ENCODE measurements at places on chromosomes 3 and 15. TPM values are rescaled to one million over a fixed set of nuclear protein-coding genes. Genes with fewer than 3 reads are reported as not detected.

DNA sequence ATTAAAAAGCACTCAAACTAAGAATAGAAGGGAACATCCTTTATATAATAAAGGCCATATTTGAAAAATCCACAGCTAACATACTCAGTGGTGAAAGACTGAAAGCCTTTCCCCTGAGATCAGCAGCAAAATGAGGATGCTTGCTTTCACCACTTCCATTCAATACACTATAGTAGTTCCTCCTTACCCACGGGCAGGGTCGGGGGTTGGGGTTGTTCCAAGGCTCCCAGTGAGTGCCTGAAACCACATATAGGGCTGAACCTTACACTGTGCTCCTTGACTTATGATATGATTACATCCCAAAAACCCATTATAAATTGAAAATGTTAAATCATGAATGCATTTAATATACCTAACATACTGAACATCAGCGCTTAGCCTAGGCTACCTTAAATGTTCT lies 37.7 kb downstream of the ALDH1L1 start:
- H3K36me3 ChIP-seq = no peaks in the 10 kb centered on the region
- peaks cover 15% of the 10 kb centered on the region for H3K27me3 ChIP-seq
- no peaks in the 10 kb centered on the region for H3K4me1 ChIP-seq
- H3K27ac ChIP-seq = no peak overlapping the region
- no peak overlapping the region for H3K4me3 ChIP-seq

DNA sequence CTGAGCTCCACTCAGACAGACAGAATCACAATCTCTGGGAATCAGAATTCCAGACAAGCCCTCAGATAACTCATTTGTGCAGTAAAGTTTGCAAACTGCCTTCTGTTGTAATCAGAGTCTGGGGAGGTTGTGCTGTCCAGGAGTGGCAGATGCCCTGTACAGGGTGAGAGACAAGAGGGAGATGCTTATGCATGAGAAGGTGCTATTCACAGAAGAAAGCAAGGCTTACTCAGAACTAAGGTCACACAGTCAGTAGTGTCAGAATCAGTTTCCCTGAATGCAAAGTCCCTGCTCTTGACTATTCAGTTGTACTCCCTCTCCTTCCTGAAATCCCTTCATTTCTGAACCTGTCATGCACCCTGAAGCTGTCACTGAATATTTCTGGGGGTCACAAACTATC lies 43.7 kb downstream of the SRPRB start:
- H3K36me3 ChIP-seq = no peaks in the 10 kb centered on the region
- DNase-seq = no peak
- H3K27me3 ChIP-seq = peaks cover 4% of the 10 kb centered on the region
- no peaks in the 10 kb centered on the region for H3K4me1 ChIP-seq

GRCh38 chr15:62352817-62353216 lies 187.7 kb upstream of the C2CD4B start:
- DNase-seq = no peak

DNA sequence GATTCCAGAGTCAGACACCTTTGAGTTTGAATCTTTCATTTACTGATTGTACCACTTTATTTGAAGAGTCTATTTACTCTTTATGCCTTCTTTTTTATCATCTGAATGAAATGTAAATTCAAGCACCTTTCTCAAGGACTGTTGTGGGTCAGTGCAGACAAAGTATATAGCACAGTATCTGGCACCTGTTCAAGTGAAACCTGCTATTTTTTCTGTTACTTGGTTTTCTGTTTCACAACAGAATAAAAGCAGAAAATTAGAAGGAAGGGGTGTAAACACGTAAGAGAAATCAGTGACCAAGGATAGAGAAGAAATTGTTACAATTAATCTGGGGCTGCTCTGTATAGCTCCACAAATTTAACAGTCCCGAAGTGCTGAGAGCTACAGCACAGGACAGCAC lies 357.4 kb downstream of the RSL24D1 start:
- no peak for DNase-seq
- no peaks in the 10 kb centered on the region for H3K27me3 ChIP-seq
- H3K4me3 ChIP-seq = no peak overlapping the region
- H3K36me3 ChIP-seq = no peaks in the 10 kb centered on the region

DNA sequence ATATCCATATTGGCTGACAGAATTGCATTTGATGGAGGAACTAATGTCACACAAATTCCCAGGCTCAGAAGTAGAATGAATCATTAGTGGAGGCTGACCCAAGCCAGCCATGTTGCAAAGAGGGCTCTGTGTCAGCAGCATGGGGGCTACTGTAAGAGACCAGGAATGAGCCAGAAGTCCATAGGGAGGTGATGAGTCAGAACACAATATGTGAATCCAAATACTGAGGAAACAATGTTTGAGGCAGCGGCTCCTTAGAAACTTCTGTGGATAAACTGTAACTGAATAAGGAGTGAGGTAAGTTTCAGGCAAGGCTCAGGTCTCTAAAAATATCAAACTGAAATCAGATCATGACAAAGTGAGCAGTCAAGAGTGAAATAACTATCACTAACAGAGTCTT lies 170.7 kb downstream of the WDR72 start:
- H3K4me3 ChIP-seq = no peak overlapping the region
- no peak for DNase-seq
- no peak overlapping the region for H3K27ac ChIP-seq
- H3K4me1 ChIP-seq = no peaks in the 10 kb centered on the region
- no peaks in the 10 kb centered on the region for H3K27me3 ChIP-seq

DNA sequence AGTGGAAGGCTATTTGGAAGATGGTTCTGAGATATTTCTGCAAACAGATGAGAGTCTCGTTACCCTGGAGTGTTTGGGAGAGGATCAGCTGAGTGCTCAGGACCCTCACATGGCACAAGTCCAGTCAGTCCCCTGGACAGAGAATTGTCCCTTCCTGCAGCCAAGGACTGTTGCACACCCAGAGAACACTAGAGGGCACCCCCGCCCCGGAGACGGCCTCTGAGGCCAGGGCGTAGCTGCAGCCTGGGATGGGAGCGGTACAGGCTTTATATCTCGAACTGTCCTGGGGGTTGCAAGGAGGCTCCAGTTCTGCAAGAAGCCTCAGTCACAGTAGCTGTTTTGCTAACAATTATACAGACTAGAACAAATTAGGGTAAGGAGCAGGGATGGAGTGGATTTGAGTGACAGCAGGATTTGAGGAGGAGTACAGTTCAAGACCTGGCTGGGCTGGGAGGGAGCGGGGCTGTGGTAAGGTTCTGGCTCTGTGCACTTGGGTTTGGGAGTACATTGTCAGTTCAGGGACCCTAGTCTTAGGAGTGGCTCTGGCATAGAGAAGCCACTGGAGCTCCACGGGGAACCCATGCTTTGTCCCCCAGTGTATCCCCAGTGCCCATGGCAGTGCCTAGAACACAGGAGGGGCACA lies 67.6 kb upstream of the HACD2 start:
- H3K4me3 ChIP-seq = no peak overlapping the region
- peak; percentile 84 for DNase-seq
- H3K27ac ChIP-seq = no peak overlapping the region
- H3K27me3 ChIP-seq = peaks cover 36% of the 10 kb centered on the region
- H3K4me1 ChIP-seq = no peaks in the 10 kb centered on the region

The ATP13A5 gene
- total RNA-seq = not detected

The NEIL1 gene
- 35.7 TPM for total RNA-seq

The STXBP5L gene
- total RNA-seq = 0.07 TPM

DNA sequence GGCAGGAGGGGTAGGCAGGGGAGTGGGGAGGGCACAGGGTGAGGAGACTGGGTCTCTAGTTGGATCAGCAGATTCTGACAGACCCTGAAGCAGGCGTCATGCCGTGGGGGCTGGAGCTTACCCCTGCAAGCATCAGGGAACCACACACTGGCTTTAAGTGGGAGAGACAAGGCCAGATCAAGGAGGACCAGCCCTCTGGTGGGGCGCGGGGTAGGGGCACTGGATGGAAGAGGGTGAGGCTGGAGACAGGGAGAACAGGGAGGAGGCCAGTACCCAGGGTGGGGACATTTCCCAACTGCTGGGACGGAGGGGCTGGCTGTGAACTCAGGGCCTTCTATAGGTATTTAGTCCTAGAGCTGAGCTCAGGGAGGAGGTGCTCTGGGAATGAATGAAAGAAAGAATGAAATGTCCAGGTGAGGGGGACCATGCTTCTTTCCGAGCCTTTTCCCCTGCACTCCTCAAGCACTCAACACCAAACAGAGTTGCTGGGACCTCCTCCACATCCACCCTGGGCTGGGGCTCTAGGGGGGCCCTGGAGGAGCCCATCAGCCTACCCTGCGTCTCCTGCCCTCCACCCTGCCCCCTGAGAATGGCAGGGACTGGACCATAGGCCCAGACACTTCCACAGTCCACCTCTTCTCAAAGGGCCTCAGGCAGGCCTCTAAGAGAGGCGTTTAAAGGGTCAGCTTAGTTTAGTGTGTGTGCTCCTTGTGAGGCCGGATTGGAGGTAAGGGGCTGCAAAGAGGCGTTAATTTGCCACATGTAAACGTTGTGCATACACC lies 49.0 kb upstream of the FGD5 start:
- H3K27ac ChIP-seq = no peak overlapping the region
- H3K4me3 ChIP-seq = no peak overlapping the region
- H3K27me3 ChIP-seq = no peaks in the 10 kb centered on the region
- H3K4me1 ChIP-seq = no peaks in the 10 kb centered on the region

DNA sequence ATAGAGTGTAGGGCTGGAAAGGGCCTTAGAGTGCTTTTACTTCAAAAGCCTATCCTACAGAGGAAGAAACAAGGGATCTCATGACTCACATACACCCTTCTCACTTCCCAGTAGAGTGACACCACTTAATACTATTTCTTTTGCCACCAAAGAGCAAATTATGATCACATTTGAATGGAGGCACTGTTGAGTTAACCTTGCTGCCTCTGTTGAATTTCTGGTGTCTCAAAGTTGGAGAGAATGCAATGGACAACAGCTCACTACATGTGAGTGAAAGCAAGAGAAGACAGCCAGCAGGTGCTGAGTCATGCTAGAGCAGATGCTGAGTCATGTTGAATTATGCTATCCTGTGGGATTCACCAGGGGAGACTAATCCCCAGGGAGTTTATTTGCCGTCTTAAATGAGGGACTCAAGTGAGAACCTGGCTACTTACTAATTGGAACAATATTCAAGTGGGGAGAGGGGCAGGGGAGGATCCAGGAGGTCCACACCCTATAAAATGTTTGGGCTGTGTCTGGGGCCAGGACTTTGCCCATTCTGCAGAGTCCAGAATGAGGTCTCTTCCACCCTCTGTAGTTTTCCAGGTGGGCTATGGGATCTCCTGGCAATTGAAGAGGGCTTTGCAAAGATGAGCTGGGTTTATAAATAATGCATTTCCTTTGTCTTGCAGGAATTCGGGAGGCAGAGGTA lies 35.8 kb downstream of the ST8SIA2 start:
- DNase-seq = peak; percentile 47
- no peak overlapping the region for H3K4me3 ChIP-seq
- H3K27ac ChIP-seq = no peak overlapping the region

- no peaks in the 10 kb centered on the region for H3K36me3 ChIP-seq
- H3K27ac ChIP-seq = no peak overlapping the region
- H3K27me3 ChIP-seq = no peaks in the 10 kb centered on the region
- H3K4me1 ChIP-seq = no peaks in the 10 kb centered on the region
- H3K4me3 ChIP-seq = no peak overlapping the region
Observed at GRCh38 chr15:100812802-100813201, 66.8 kb upstream of the ALDH1A3 start.

The SLC9C1 gene
- total RNA-seq = not detected

- H3K27ac ChIP-seq = no peak overlapping the region
- no peak overlapping the region for H3K4me3 ChIP-seq
- H3K27me3 ChIP-seq = no peaks in the 10 kb centered on the region
- H3K4me1 ChIP-seq = no peaks in the 10 kb centered on the region
- DNase-seq = peak; percentile 79
- no peaks in the 10 kb centered on the region for H3K36me3 ChIP-seq
Observed at GRCh38 chr3:191762323-191762960, 301.5 kb downstream of the PYDC2 start.

DNA sequence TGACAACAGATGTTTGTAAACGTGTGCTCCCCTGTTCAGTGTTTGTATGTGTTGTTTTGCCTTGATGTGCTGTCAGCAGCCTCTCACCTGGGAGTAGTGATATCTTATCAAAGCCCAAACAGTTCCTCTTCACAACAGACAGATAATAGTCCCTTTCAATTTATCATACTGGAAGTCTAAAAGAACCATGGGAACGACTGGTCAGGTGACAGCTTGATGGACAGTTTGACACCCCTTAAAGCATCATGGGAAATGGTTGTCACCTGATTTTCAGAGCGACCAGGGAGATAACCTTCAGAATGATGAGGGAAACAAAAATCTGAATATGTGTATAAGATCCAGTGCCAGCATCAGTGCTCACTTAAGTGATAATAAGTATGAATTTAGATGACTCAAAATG lies 146.3 kb upstream of the SOX2 start:
- no peaks in the 10 kb centered on the region for H3K4me1 ChIP-seq
- H3K27ac ChIP-seq = no peak overlapping the region
- H3K36me3 ChIP-seq = no peaks in the 10 kb centered on the region
- no peak overlapping the region for H3K4me3 ChIP-seq
- DNase-seq = no peak
- peaks cover 3% of the 10 kb centered on the region for H3K27me3 ChIP-seq

GRCh38 chr3:109188741-109189140 lies 52.2 kb downstream of the C3orf85 start:
- no peaks in the 10 kb centered on the region for H3K27me3 ChIP-seq
- H3K4me3 ChIP-seq = no peak overlapping the region
- DNase-seq = no peak
- H3K36me3 ChIP-seq = no peaks in the 10 kb centered on the region
- H3K4me1 ChIP-seq = no peaks in the 10 kb centered on the region
- no peak overlapping the region for H3K27ac ChIP-seq

Data from cardiac muscle cell (in vitro differentiated cells and primary cell).